HFFc6 (cell line): ENCODE measurements at places on chromosomes 4 and X. TPM values are rescaled to one million over a fixed set of nuclear protein-coding genes. Genes with fewer than 3 reads are reported as not detected.
A peak's percentile ranks its signal among the peaks of the same experiment; 100 is the strongest.

Gene H2BW2
- total RNA-seq: not detected in 2 replicates

Gene UBA1
- total RNA-seq: 260 to 281 TPM (median 271 TPM) in 3 replicates

Gene LUZP4
- not detected in 3 replicates for total RNA-seq

Gene FRG2
- not detected in 3 replicates for total RNA-seq

DNA sequence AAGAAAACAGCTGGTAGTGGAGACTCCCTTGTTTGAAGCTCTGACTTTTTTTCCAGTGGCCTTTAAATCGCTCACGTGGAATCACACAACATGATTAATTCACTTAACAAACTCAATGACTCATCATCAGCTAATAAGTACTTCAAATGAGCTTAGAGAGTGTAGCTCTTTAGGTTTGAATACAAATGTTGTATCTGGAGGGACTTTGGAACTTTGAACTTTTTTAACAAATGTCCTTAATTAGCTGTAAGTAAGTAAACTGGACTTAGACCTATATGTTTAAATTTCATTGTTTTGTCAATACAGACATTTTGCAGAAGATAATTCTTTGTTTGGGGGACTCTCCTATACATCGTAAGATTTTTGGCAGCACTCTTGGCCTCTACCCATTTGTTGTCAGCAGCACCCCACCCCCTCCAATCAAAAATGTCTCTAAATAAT lies 581.1 kb downstream of the SPRY1 start:
- H3K4me1 ChIP-seq: no peaks in the 10 kb centered on the region
- no peak overlapping the region for H3K4me3 ChIP-seq
- H3K27ac ChIP-seq: no peak overlapping the region
- H3K27me3 ChIP-seq: no peaks in the 10 kb centered on the region

- H3K4me3 ChIP-seq: no peak overlapping the region
- no peaks in the 10 kb centered on the region for H3K36me3 ChIP-seq
- H3K27me3 ChIP-seq: no peaks in the 10 kb centered on the region
- H3K4me1 ChIP-seq: no peaks in the 10 kb centered on the region
These were observed 43.1 kb upstream of the PRR27 start for GRCh38 chr4:70110917-70111316.

DNA sequence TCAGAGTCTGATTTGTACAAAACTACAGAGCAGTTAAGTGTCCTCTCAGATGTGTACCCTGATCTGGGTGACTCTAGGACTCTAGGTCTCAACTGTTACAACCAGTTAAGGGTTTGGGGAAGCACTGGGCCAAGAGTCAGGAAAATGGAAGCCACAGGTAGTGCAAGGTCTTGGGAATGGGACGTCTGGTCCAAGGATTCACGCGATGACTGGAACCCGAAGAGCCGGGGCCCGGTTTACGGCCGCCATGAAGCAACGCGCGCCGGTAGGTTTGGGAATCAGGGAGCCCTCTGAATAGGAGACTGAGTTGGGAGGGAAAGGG lies 321 bp upstream of the HPRT1 start:
- H3K36me3 ChIP-seq: no peaks in the 10 kb centered on the region
- peak overlapping the region; percentile 84 for H3K27ac ChIP-seq
- DNase-seq: no peak
- no peaks in the 10 kb centered on the region for H3K27me3 ChIP-seq
- H3K4me3 ChIP-seq: peak overlapping the region; percentile 90

DNA sequence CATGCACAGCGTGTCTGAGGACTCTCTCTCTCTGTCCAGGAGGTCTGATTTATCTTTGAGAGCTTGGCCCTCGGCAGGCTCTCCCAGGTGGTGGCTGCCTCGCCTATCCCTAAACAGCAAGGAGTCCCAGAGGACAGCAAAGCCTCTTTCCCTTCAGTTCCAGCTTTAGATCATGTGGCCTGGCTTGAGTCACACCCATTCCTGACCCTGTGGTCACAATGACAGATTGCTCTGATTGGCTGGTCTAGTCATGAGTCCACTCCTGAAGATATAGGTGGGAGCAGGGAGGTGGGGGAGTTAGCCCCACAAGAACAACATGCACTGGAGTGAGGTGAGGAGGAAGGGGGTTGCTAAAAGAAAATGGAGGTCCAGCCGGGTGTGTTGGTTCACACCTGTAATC lies 12.1 kb upstream of the PORCN start:
- peak; percentile 18 for DNase-seq
- H3K36me3 ChIP-seq: no peaks in the 10 kb centered on the region
- peaks cover 42% of the 10 kb centered on the region for H3K4me1 ChIP-seq
- H3K27ac ChIP-seq: peak overlapping the region; percentile 8; the same call in 1 of the 2 replicates

DNA sequence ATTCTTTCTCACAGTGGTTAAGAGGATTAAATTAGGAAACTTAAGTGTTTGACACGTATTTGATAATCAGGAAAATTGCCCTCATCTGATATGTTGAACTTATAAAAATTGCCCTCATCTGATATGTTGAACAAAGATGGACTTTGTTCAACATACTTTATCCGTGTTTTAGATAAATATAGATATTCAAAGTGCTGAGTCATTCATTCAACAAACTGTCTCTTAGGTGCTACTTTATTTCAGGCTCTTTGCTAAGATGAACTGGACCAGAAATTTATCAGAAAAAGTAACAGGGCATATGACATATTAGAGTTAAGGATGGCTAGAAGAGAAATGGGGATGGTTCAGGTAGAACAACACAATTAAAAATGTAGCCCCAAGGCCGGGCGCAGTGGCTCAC lies 81.7 kb downstream of the IL1RAPL1 start:
- no peaks in the 10 kb centered on the region for H3K4me1 ChIP-seq
- H3K27me3 ChIP-seq: no peaks in the 10 kb centered on the region
- H3K27ac ChIP-seq: no peak overlapping the region
- H3K4me3 ChIP-seq: no peak overlapping the region
- H3K36me3 ChIP-seq: no peaks in the 10 kb centered on the region
